Fibroblast of lung (primary cell): ENCODE measurements at places on chromosomes 1 and 21.
A peak's percentile ranks its signal among the peaks of the same experiment; 100 is the strongest.

GRCh38 chr1:187842406-187843165 lies 1013.8 kb downstream of the PLA2G4A start:
- DNase-seq, result no peak

DNA sequence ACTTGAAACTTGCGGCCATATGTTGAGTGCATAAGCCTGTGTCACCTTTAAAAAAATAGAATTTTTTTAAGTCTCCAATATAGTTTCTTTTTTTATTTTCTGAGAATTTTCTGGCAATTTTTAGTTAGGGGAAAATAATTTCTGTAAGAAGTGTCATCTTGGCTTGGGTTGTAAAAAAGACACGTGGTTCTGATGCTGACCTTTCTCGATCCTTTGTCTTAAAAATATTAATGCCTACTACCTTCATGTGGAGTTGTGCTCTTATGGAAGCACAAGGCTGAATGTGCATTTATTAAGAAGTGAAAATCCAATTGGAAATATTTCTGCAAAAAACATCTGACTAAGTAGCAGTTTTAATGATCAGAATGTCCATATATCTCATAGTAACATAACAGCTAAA lies 3.5 kb downstream of the ELAVL4 start:
- DNase-seq, result no peak

DNA sequence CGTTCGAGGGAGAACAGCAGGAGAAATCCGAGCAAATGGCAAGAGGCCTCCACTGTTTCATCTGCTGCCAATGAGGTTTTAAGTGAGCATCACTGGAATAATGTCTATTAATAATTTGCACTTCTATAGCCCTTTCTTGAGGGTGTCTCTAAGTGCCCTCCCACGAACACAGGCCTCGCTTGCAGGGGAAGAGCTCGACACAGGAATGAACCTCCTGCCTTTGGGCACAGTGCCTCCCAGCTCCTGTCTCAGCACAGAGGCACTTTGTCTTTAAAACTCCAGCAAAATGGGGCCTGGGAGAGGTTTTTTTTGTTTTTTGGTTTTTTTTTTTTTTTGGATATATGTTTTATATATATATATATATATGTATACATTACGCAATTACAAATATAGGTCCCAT lies 56.6 kb downstream of the OLIG1 start:
- no peak for DNase-seq

GRCh38 chr1:223700388-223700918 lies 11.9 kb upstream of the CAPN2 start:
- peak; percentile 48 for DNase-seq

GRCh38 chr1:108678706-108679105 lies 13.4 kb upstream of the PRPF38B start:
- DNase-seq, result no peak

- DNase-seq, result no peak
Observed at GRCh38 chr1:30853350-30853749, 55.2 kb downstream of the SDC3 start.

DNA sequence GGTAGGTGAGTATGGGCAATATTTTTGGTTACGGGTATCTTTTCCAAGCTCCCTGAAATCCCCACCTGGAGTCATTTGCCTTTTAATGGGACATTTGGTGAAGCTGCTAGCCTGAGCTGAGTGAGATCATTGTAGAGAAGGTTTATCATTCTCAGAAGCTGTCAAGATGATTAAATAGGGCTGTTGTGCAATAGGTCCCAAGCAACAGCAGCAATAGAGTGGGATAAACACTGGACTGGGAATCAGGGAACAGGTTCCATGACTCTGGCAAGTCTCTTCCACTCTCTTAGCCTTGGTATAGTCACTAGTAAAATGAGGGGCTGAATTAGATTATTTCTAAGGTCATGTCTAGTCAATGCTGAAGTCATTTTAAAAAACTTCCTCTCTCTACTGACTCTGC lies 30.3 kb upstream of the FAM78B start:
- no peak for DNase-seq

DNA sequence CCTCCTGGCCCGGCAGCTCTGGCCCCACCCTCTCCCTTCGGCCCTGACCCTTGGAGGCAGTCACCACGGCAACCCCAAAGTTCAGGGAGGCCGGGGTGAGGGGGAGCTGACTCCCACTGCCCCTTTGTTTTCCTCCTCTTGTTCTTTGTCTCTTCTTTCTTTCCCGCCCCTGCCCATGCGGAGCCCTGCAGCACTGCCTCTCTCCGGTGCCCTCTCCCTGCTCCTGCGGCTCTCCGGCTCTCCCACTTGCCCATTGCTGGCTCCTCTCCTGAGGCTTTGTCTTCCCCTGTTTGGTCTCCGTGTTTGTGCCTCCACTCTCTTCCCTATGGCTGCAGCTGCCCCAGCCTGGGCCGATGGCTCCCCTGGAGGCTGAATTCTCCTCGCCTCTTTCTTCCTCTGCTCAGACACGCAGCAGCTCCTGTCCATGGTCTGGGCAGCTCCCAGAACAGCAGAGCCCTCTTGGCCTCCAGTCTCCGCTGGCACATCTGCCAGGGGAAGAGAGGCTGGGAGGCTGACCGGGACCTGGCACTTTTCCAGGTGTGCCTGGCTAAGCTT lies 5.8 kb downstream of the CELSR2 start:
- no peak for DNase-seq

GRCh38 chr1:26789612-26789865 lies 1.8 kb downstream of the PIGV start:
- DNase-seq, result no peak

GRCh38 chr1:49626472-49626871 lies 397.3 kb downstream of the AGBL4 start:
- no peak for DNase-seq

DNA sequence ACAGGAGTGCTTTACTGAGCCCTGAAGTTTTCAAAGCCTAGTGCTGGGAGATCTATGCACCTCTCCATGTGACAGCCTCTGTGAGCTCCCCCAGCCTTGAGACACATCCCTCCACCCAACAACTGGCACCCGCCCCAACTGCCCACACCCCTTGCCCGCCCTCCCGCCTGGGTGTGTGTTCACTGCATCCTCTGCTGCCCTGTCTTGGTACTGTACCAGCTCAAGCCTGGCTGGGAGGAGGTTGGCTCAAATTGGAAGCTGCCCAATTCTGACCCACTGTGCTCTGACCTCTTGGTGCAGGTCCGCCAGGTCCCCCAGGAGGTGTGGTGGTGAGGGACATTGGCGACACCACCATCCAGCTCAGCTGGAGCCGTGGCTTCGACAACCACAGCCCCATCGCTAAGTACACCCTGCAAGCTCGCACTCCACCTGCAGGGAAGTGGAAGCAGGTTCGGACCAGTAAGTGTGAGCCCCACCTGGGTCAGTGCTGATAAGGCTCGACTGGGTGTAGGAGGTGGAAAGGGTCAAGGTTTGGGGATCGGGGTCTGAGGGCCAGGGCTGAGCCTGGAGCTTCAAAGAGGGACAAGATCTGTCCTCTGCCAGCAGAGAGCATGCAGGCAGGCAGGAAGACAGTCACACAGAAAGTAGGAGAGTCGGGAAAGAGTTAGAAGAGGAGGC lies 18.0 kb downstream of the TMEM81 start:
- no peak for DNase-seq

DNA sequence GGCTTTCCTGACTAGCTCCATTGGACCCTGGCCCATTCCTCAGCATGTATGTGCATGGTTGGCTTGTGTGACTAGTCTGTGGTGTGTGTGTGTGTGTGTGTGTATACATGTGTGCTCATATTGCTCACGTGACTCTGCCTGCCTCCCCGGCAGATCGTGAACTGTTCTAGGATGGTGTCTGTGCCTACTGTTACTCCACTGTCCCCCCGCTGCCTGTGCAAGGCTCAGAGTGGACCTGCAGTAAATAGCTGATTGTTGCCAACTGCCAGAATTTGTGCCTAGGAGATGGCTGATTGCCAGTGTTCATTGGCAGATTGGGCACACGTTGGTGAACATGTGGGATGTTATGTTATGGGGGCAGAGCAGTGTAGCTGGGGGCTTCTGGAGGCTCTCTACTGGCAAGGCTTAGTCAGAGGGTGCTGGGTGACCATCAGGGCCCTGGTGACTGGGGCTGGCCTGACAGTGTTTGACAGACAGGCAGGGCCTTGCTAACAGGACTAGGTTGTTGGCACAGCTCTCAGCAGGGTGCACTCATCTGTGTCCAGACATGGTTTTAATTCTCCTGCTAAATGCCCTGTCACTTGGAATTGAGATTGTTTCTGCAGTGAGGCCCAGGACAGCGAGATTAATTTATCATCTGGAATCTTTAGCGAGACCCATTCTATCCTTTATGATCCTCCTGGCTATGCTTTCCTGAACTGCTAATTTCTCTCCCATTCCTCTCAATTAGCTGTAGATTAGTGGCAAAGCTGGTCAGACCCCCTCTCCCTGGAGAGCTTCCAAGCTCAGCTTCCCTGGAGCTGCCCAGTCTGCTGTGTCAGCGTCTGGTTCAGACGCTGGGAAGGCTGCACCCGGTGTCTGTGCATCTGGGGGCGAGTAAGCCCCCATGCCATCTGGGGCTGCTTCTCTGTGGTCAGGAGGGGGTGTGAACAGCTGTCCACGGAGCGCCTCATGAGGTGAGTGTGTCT lies 20.8 kb downstream of the SLC6A17 start:
- no peak for DNase-seq
